GM04504 (cell line): ENCODE measurements at places on chromosomes 5 and 9.

DNA sequence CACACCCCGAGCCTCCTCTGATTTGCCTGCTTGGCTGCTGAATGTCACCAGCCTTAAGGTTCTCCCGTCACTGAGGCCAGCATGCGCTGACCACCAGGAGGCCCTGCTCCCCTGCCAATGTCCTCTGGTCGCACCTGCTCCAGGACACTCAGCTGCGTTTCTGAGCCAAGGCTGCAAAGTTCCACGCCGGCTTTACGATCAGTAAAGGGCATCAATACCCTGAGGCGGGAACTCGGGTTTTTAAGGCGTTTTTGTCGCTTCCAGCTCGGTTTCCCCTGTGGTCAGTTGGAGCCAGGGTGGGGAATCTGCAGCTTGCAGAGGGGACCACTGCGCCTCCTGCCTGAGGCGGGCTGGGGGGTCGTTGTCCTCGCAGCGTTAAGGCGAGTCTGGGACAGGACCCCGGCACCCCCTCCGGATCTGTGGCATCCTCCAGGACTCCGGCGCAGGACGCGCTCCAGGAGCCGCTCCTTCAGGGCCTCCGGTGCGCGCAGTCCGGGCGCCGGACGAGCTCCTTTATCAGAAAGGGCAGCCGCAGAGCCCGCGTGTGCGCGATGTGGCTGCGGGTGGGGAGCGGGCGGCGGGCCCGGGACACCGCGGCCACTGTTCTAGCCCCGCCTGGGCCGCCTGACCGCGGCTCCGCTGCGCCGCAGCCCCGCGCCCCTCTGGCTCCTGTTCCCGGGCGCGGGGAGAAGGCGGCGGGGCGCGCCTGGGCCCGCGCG is 24.1 kb upstream of the FLT4 start:
- DNase-seq = no peak

- DNase-seq = no peak
Observed at GRCh38 chr5:169307646-169308045, 6.7 kb upstream of the SLIT3 start.

DNA sequence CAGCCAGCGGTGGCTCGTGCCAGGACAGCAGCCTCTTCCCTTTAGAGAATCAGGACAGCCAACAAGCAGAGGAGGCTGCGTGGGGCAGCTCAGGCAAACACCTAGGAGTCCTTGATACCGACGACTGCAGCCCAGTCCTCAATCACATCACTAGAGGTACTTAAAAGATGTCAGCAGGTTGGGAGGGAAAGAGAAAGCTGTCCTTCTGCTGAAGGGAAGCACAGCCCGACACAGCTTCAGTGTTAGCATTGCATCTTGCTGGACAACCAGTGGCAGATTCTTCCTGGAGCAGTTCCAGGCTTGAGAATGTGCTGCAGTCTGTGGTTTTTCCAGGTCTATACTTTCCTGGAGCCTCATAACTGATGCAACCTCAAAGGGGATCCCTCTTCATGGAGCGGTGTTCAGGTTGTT is 230.5 kb downstream of the SYK start:
- DNase-seq = no peak

- DNase-seq = no peak
Observed at GRCh38 chr9:112380825-112381221, 915 bp downstream of the HSDL2 start.

GRCh38 chr9:91843623-91844148 is 106.3 kb downstream of the ROR2 start:
- no peak for DNase-seq

GRCh38 chr9:28389411-28389810 is 816.1 kb upstream of the C9orf72 start:
- no peak for DNase-seq

DNA sequence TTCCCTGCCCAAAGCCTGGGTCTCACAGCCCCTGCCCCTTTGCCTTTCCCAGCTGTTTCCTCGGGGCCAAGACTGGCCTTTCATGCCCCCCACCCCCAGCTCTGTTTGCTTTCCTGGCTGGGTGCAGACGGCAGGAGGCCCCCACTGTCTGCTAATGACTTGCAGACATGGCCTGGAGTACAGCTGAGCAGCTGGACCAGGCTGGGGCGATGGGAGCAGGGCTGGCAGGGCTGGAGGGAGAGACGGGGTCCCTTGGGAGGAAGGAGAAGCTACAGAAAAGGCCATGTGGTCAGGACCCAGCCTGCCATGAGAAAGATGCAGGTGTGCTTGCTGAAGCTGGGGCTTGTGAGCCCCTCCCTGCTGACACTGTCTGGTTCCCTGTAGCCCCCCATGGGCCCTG is 28.3 kb upstream of the GFPT2 start:
- DNase-seq = no peak

DNA sequence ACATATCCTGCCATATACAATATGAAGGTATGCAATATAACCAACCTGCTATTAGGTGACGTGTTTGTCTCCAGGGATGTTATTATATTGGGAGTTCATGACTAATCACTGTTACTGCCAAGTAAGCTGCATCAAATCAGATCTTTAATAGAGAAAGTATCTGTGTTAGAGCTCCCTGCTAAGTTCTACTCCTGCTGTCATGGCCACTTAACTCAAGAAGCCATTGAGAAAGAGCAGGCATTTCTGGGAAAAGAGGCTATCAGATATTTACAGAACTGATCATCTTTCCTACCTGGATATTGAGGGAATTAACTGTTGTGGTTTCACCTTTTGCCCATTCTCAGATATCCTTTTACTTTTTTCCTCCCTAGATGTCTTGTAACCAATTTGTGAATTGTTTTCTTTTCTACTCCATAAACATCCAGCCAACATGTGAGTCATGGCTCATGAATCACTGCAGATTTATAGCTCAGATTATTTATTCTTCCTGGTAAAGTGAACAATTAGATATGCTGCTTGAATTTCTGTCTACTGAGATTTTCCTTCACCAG is 634.8 kb upstream of the FAM174A start:
- DNase-seq = no peak

DNA sequence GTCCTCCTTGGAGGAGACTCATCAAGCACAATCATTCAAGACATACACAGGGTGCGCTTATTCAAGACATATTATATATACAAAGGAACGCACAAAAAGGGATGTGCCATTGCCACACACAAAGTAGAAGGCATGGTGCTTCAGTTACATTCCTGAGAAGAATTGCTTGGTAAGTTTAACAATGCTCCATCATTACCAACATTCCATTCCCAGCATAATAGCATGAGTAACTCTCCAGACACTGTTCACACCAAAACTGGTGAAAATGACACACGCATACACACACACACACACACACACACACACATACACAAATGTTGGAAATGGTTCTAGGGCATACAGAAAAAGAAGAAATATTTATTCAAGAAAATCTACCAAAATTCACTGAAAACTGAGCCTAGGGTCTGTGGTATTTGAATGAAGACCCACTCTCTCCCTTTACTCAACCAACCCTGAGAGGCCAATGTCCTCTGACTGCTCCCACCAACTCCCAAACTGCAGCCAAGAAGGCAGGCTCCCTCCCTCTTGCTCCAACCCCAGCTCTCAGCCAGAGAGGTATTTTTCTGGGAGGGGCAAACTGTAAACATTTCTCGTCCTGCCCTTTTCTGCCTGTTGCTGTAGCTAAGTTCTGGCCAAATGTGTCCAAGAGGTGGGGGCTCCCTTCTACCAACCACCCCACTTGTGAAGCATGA is 19.9 kb downstream of the UGT3A1 start:
- DNase-seq = no peak
